ENCODE measurements at places on chromosomes 11 and 22.
A peak's percentile ranks its signal among the peaks of the same experiment; 100 is the strongest.

DNA sequence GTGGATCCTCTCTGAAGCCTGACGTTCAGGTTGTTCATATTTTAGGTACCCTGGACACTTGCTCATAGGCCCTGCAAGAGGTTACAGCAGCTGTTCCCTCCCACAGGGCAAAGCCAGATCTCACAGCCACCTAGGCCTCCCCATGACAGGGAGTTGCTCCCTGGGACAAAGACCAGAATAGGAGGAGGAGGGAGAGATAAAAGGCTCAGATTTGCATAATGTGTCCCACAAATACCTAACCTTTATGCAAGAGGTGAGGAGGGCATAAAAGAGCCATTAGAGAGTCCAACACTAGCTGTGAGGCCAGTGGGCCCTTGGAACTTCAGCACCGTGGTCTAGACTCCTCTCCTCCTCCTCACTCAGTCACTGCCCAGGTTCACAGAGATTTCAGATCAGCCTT, 33.8 kb downstream of the ZNF280B start:
- no peak for DNase-seq

GRCh38 chr11:7612056-7612660, 61.1 kb downstream of the CYB5R2 start:
- DNase-seq, result no peak

DNA sequence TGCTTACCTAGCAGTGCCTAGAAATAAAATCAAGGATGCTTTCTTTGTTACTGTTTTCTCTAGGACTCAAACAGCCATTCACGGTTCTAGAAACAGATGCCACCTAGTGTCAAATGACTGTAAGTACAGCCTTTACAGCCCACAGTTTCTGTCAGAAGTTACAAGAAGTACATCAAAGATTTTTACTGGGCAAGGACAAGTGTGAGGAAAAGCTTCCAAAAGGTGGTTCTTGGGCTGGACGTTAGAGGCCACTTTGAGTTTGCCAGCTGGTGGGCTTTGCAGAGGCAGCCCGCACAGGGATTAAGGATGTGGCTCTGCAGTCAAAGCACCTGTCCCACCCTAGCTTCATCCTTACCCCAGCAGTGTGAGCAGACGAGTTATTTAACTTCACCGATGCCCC, 6.9 kb downstream of the KMT5B start:
- no peak for DNase-seq

- no peak for DNase-seq
These were observed 161.2 kb upstream of the NAV2 start for GRCh38 chr11:19551457-19551856.

- no peak for DNase-seq
These were observed 424.9 kb downstream of the INSC start for GRCh38 chr11:15539645-15540044.

DNA sequence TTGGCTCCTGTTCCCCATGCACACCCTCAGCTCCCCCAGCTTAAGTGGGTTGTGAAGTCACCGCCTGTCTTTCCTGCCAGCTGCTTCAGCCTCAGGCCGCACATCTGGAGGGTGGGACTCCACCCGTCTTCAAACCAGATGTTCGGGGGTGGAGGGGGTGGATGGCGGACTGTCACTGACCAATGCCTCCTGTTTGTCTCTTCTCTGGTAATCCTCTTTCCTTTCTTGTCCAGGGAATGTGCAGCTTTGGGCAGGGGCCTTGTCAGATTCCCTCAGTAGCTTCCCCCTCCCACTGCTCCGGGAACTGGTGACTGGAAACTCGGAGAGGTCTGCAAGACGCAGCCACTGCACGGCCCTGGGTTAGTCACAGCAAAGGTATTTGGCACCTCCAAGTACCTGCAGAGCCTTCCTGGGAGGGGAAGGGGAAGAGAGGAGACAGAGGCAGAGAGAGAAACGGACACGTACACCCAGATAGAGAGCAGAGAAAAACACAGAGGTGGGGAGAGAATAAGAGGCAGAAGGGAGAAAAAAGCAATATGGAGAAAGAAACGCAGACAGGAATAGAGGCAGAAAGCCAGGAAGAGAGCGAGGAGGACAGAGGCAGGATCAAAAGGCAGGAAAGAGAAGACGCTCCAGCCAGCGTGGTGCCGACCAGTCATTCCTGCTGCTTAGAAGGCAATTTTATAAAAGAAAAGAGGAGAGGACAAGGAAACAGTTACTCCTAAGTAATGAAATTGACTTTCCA, 56.1 kb upstream of the TIMP3 start:
- no peak for DNase-seq

DNA sequence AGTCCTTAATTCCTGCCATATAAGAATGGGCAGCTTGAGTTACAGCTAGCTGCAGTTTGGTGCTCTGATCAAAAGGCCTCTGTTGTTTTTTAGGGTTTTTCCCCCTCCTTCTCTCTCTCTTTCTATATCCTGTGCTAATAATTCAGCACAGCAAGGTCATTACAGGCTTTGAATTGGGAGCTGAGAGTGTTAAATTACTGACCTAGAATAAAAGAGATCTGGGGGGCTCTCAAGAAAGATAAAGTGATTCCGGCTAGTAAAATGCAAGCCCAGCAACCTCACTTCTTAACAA, 84.9 kb downstream of the CSTPP1 start:
- no peak for DNase-seq

DNA sequence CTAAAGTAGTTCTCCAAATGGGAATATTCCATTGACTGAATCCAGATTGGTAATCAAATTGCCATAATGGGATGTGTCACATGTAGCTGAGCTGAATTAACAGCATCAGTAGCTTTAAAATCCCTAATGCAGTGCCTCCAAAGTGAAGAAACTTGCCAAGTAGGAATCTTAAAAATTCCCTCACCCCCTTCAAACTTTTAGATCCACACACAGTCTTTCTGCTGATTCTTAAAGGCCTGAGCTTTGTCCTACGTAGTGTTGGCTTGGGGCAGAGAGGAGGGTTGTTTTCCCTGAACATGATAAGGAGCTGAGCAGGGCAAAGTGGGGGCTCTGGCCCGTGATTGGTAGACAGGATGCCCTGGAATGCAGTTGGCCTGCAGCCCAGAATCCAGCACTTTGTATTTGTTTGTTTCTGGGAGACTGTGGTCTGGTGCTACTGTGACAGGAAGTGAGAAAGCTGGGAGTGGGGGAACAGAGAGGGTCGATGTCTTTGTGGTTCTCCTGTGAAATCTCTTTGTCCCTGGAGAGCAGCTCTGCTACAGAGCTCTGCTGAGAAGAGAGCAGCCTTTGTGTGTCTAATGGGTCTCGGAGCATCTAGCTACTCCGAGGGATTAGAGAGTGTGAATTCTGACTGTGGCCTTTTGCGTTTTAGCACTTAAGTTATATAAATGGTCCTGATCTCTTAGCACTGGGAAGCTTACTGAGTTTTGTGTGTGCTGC, 16.9 kb downstream of the CTNND1 start:
- DNase-seq, result no peak

DNA sequence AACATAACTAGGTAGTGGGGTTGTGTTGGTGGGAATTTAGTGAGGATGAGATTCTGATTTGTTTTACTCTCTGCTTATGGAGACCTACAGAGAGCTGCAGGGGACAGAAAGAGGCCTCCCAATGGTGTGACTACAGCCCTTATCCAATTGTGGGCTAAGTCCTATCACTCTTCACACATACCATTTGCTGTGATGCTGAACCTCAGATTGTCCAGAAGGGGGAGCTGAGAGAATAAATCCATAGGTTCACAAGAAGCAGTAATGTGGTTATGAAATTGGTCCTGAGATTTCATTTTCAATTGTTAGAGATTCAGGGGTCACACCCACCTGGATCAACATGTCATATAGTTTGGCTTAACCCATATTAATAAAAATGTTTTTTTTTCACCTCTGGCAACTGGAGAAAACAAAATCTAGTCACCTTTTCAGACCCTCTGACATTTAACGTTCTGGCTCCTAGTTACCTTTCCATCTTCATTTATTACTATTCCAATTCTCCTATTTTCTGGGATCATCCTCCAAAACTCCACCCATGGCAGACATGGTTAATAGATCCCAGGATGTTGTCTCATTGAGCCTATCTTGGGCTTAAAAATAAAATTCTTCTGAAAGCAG, 53.3 kb upstream of the PTPN5 start:
- no peak for DNase-seq

DNA sequence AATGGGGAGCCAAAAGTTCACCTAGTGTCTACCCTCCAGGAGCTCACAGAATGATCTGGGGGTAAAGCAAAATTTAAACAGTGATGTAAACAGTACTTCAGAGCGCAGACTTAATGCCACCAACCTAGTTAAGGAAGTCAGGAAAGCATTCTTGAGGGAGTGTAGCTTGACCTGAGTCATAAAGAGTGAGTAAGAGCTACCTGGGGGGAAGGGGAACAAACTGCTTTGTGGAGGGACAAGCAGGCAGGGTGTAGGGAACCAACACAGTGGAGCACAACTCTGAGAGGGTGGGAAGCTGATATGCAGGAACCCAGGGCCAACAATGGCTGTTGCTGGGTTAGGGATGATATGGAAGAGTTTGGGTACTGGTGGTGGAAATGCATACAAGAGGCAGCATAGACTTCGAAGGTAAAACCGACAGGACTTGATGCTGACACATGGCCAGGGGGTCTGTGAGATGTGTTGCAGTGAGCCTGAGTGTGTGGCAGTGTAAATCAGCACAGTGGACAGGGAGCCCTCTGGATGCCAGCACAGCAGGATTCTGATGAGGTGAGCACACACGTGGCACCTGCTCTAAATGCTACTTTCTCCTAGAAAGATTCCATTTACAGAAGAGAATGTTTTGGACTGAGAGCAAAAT, 58.3 kb upstream of the CYP2D6 start:
- no peak for DNase-seq

DNA sequence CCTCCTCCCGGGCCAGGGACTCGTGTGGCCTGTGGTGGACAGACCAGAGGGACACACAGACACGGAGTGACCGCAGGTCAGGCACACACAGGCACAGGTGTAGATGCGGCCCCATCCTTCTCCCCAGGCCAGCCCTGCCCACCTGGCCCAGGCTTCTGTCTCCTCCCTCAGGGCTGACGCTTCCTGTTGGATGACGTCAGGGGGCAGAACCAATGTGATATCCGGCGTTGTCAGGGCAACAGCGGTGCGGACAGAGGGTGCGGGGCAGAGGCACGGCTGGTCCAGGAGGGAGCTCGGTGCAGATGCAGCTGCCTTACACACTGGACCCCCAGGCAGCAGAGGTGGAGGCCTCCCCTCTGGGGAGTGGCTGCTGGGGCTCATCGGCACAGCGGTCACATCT, 2.9 kb upstream of the TUBGCP6 start:
- DNase-seq, result no peak

- no peak for DNase-seq
These were observed 13.9 kb upstream of the MYO18B start for GRCh38 chr22:25728071-25728470.

- DNase-seq, result no peak
These were observed 142.3 kb downstream of the IGLL1 start for GRCh38 chr22:23437779-23438178.

DNA sequence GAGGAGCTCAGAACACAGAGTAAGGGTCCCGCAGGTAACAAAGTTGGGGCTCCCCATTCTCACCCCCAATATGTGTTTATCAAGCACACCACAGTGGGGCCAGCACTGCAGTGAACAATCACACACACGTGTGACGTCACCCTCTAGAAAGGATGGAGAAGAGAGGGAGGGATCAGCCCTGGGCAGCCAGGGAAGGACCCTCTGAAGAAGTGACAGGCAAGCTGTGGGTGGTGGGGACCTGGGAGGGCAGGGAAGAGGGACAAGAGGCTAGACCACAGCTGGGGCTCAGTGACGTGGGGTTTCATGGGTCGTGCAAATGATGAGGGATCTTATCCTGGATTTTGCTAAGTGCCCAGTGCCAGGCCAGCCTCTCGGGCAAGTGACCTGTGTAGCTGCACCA, 28.7 kb upstream of the MYEOV start:
- DNase-seq, result no peak

DNA sequence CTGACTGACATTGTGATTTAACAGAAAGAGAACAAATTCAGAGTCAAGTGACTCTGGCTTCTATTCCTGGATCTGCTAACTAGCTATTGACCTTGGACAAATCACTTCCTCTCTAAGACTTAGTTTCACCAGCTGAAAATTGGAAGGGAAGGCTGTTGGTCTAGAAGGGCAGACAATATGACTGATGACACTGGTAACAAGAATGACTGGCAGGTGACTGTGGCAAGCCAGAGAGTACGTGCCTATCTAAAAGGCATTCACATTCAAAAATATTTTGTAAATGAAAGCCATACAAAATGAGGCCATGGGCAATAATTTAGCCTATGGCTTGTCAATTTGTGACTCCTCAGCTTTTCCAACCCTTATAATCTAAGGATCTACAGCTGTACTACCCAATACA, 23.5 kb downstream of the SERGEF start:
- no peak for DNase-seq

GRCh38 chr11:77249427-77249826, 52.1 kb downstream of the GDPD4 start:
- no peak for DNase-seq

GRCh38 chr11:15865212-15865987, 490.9 kb downstream of the SOX6 start:
- DNase-seq, result no peak

DNA sequence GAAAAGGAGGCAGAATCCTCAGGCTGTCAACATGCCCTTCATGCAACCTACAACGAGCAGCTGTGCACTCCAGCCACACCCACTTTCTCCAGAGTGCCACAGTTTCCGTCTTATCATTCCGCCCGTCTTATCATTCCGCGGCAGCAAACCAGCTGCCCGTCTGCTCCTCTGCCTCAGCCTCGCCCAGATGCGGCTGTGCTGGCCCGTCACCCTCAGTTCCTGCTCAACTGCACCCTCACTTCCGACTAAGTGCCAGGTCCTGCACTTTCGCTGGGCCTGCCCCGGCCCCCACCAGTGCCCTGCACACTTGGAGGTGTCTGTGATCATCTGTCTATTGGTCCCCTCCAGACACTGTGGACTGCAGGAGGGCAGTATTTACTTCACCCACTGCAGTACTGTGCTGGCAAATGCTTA, 43.7 kb downstream of the MICAL3 start:
- peak; percentile 30 for DNase-seq

GRCh38 chr22:43308060-43308830, 34.9 kb downstream of the SCUBE1 start:
- no peak for DNase-seq

- peak; percentile 72 for DNase-seq
These were observed 45.0 kb downstream of the OR4D9 start for GRCh38 chr11:59556115-59556916.

- no peak for DNase-seq
These were observed 712.3 kb downstream of the METTL15 start for GRCh38 chr11:28820296-28820989.

DNA sequence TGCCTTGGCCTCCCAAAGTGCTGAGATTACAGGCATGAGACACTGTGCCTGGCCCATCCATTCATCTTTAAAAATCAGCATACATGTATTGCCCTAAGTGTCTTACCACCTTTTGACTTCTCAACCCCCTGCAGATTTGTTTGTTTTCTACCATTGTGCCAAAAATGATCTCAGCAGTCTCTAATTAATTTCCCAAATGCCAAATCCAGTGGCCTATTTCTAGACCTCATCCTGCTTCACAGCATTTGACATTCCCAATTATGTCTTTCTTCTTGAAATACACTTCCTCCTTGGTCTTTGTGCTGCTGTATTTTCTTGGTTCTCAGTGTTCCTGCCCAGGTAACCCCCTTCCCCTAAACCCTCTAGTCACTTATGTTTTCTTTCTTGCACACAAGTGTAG, 46.0 kb upstream of the GRAMD1B start:
- DNase-seq, result no peak

- DNase-seq, result no peak
These were observed 330.7 kb upstream of the NCAM1 start for GRCh38 chr11:112630496-112630895.

- no peak for DNase-seq
These were observed 284.8 kb downstream of the ETS1 start for GRCh38 chr11:128302425-128303186.

- DNase-seq, result no peak
These were observed 15.4 kb upstream of the CAT start for GRCh38 chr11:34423300-34423699.

GRCh38 chr11:13434247-13435205, 28.5 kb downstream of the BTBD10 start:
- DNase-seq, result no peak

All from stimulated activated CD4-positive, alpha-beta T cell treated with anti-CD3 and anti-CD28 coated beads, Interleukin-15, amount 100 ng/mL, for 48 hours (primary cell).